ENCODE measurements at places on chromosomes 2 and 18. TPM values are rescaled to one million over a fixed set of nuclear protein-coding genes. Genes with fewer than 3 reads are reported as not detected.

RNASEH1 gene
- 12.0 TPM for polyA plus RNA-seq

RTP5 gene
- polyA plus RNA-seq: 0.03 TPM

SCN9A gene
- 9.4 TPM for polyA plus RNA-seq

LYPD6 gene
- 0.21 TPM for polyA plus RNA-seq

PMAIP1 gene
- 0.24 TPM for polyA plus RNA-seq

GAD1 gene
- polyA plus RNA-seq: not detected
